ENCODE measurements at places on chromosomes 6 and 20. TPM values are rescaled to one million over a fixed set of nuclear protein-coding genes. Genes with fewer than 3 reads are reported as not detected.

- peak; percentile 78 for DNase-seq
These were observed 3.1 kb upstream of the PTGIS start for GRCh38 chr20:49570828-49571552.

GRCh38 chr6:73652637-73653570 lies 888 bp downstream of the SLC17A5 start:
- DNase-seq = peak; percentile 76

- DNase-seq = no peak
These were observed 72.8 kb upstream of the E2F3 start for GRCh38 chr6:20328924-20329300.

TNF gene
- total RNA-seq = not detected

DNPH1 gene
- 94.8 TPM for total RNA-seq

Data from GM23248 (cell line).